ENCODE measurements at places on chromosomes 2 and 18.

DNA sequence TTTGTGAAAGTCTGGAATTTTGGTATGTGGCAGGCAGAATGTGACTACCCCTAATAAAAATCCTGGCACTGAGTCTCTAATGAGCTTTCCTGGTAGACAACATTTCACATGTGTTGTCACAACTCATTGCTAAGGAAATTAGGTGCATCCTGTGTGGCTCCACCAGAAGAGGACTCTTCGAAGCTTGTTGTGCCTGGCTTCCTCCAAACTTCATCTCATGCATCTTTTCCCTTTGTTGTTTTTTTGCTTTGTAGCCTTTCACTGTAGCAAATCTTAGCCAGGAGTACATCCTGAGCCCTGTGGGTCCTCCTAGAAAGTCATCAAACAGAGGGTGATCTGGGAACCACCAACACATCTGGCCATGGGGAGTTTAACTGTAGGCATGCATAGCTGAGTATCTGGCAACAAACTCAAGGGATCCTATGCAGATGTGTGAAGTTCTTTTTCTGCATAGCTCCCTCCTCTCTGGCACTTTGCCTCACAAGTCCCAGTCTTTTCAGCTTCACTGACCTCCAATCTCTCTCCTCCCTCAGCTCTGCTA is 42.1 kb upstream of the SERTAD2 start:
- DNase-seq, result no peak

DNA sequence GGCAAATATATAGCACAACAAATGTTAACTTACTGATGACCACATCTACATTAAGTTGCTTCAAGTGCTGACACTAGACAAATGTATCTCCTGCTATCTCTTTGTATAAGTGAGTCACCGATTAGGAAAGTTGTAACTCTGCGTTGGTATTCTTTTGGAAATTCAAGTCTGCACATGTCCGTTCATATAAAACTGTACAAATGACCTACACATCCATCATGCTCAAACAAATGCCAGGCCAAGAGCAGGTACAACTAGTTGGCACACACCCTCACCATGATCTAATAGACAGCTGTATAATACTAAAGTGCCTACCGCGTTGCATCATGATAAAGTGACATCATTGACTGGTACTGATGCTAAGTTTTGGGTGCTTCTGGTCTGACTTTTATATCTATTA is 141.1 kb downstream of the RBMS1 start:
- no peak for DNase-seq

- no peak for DNase-seq
These were observed 151.0 kb upstream of the GATA6 start for GRCh38 chr18:22018366-22018765.

GRCh38 chr2:224187220-224187619 is 148.1 kb upstream of the SERPINE2 start:
- no peak for DNase-seq

DNA sequence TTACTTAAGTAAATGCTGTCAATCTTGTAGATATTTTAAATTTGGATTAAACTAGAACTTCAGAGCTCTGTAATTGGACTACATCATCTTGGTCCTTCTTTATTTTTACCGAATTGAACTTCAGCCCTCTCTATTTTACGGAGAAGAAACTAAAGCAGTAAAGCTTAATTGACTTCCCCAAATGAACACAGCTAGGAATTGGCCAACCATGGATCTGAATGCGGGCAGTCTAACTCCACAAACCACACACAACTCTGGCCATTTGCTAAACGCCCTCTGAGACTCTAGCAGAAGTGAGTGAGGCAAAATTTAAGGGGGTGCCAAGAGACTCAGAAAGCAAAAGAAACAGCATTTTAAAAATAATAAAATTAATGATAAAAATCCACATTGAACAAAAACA is 86.3 kb upstream of the KCTD1 start:
- no peak for DNase-seq

- no peak for DNase-seq
These were observed 4.6 kb downstream of the C2orf81 start for GRCh38 chr2:74416778-74417177.

GRCh38 chr2:133952420-133952819 is 301.5 kb upstream of the MGAT5 start:
- no peak for DNase-seq

- DNase-seq, result no peak
These were observed 59.5 kb upstream of the POU3F3 start for GRCh38 chr2:104794441-104794840.

DNA sequence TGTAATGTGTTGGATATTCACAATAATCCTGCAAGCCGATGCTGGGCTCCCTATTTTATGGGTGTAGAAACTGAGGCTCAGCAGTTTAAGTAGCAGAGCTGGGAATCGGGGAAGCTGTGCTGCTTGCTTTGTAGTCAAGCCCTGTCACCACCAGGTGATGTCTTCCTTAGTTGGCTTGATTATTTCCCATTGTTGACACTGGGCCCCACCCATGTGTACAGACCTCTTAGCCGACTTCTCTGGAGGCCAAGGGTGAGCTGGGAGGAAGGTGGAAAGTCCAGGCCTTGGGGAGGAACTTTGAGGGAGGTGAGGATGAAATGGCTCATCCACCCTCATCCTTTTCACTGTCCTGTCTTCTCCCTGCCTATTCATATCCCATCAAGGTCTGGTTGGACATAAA is 60.0 kb downstream of the CAPN13 start:
- no peak for DNase-seq

GRCh38 chr2:171346723-171347557 is 86.8 kb downstream of the METTL8 start:
- DNase-seq, result no peak

- DNase-seq, result no peak
These were observed 5.7 kb downstream of the RHOB start for GRCh38 chr2:20452551-20452950.

Data from activated effector memory CD4-positive, alpha-beta T cell treated with Interleukin-2 at 50 U/mL for 16 hours (primary cell).